ENCODE measurements at places on chromosomes 16 and 17.

DNA sequence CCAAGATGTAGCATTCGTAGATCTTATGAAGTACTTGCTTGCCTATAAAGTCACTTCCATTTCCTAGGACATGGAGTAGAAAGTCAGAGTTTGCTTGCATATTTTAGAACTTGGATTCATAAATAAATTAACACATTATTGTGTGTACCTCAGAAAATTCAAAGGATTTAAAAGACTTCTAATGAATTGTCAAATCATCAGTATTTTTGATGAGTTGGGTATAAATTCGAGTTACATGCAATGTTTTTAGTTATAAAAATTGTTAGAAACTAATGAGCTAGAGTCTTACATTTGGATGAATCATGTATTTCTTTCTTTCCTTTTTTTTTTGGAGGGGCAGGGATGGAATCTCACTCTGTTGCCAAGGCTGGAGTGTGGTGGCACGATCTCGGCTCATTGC is 156.9 kb upstream of the KCNJ16 start:
- no peak for DNase-seq

DNA sequence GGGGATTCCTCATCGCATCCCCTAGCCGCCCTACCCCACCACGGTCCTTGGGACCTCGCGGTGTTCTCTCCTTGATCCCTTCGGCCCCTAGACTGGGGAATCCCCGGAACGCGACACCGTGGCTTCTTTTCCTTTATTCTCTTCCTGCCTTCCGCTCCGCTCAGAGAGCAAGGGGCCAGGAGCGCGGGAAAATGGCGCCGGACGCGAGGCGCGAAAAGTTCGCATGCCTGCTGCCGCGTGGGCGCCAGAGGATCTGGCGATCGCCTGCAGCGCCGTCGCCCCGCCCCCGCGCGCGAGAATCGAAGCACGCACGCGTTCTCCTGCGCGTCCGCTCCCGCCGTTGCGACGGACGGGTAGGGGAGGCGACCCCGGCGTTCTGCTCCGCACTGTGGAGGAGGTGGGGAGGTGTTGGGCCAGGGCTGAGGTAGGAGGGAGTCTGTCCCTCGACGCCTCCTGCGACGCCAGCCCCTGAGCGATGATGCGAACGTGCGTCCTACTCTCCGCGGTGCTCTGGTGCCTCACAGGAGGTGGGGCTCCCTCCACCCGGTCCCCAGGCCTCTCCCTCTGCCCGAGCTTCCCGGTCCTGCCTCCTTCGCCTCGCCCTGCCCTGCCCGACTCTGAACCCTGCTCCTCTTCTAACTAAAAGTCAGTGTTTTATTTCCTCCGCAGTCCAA is at the start of gene ZPBP2:
TSS of gene ZPBP2 (plus strand) at position 323 of the 674 bp plus-strand sequence. CDS start at position 476, 153 bp downstream.
- DNase-seq = no peak

- DNase-seq = no peak
Measured at GRCh38 chr17:32323046-32323445, 18.9 kb downstream of the C17orf75 start.

DNA sequence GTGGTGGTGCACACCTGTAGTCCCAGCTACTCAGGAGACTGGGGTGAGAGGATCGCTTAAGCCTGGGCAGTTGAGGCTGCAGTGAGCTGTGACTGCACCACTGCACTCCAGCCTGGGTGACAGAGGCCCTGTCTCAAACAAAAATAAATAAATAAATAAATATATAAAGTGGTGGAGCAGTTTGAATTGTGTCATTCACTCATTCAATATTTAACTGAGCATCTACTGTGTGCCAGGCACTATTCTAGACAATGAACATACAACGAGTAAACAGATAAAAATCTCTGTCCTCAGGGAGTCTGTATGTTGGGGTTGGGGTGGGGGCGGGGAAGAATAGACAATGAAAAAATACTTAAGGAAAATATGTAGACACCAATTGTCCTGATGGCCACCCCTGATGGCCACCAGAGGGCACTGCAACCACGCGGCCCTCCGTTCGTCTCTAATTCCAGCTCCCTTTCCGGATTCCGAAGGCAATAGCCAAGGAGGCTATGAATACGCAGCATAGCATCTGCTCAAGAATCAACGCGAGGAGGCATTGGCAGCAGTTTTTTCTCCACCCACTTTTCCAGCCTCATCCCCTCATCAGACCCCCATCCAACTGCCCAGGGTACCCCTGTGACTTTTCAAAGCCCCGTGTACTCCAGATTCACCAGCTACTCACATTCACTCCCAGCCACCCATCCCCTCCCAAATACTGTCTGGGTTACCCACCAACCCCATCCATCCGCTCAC is 21.4 kb downstream of the QPRT start:
- peak; percentile 94 for DNase-seq

DNA sequence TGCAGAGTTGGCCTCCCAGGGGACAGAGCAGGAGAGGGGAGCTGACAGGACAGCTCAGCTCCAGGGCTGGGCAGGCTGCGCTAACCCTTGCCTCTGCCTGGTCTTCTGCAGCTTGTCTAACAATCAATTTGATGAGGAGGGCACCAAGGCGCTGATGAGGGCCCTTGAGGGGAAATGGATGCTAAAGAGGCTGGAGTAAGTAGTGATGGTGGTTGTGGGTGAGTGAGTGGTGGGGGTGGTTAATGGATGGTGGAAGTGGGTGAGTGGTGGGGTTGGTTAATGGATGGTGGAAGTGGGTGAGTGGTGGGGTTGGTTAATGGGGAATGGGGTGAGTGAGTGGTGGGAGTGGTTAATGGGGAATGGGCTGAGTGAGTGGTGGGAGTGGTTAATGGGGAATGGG is 22.0 kb upstream of the CPNE2 start:
- DNase-seq = no peak

DNA sequence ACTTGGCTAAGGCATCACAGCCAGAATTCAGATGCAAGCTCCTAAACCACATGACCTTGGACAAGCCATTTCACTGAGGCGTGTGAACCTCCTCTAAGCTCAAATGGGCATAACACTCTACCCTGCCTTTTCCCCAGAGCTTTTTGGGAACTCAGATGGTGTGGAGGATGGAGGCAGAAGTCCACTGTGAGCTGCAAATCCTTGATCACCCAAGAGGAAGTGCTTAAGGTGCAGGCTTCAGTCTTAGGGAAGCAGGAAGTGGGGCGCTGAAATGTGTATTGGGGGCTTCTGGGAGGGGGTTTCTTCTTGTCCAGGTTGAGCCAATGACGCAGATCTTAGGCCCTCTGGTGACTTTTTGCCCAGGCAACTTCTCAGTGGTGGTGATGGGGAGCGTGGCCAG is 12.9 kb downstream of the CIITA start:
- DNase-seq = no peak

- no peak for DNase-seq
Measured at GRCh38 chr16:4060823-4061222, 55.4 kb downstream of the ADCY9 start.

DNA sequence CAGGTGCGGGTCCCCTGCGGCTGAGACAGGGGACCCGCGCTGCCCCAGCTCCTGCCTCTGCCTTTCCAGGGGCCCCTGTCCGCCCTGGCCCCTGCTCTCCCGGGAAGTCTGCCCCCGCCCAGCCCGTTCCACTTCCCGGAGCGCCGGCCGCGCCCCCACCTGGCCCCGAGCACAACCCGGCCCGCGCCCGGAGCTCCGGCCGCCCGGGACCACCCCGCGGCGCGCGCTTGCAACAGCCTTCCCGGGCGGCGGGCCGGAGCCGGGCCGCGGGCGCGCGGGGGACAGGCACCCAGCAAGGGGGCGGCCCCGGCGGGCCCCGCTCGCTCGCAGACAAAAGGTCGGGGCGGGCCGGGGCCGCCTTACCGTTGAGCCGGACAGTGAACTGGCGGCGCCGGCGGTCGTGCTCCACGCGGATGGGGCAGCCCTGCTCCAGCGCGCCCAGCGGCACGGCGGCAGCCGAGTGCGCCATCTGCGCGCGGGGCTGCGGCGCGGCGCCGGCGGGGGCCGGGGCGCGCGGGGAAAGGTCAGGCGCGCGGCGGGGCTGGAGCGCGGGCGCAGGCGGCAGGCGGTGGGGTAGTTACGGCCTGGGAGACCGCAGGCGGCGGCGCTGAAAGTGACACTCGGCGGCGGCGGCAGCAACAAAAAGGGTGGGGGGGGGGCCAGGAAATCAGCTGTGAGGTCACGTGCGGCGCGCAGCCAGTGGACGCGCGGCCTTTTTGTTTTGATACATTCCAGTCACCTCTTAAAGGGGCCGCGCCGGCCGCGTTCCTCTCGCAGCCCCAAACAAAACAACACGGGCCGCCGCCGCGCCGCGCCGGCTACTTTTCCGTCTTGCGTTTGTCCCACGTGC is at the start of gene NATD1:
TSS of gene NATD1 (minus strand) at position 615 of the 850 bp plus-strand sequence. CDS start at position 469, 146 bp downstream.
- DNase-seq = peak; percentile 93

DNA sequence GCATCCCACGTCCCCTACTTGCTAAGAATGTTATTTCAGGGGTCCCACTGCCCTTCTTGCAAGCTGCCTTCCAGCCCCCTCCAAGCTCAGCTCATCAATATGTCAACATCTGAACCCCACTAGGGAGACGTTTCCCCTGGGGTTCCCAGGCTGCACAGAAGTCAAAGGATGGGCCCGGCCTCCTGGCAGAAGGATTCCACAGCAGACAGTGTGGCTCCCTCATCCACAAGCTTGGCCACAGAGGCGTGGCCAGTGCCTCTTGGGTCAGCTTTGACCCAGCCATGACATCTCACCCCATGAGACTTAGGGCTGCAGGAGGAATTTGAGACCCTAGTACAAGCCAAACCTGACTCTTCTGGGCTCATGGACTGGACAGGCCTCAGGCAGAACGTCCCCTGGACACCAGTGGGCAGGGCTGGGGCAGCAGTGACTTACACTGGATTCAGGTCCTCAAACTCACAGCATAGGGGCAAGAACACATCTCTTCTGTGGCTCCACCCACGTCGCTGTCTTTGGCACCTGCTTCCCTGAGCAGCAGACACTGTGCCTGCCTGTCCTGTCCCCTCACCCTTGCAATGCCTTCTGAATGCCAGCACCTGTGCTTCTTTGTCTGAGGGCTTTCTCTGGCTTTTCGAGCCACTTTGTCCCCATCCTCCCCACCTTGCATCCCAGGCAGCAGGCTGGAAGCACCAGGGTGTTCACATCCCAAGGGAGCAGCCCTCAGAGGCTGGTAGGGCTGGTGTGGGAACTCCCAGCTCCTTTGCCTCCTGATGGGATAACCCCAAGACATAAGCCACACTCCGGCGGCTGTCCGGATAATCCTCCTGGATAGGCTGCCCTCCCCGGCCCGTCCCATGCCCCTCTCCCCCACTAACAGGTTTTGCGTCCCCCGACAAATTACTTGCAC is 56.0 kb upstream of the ENPP7 start:
- DNase-seq = no peak
